ENCODE measurements at places on chromosomes 2 and 18.
A peak's percentile ranks its signal among the peaks of the same experiment; 100 is the strongest.

DNA sequence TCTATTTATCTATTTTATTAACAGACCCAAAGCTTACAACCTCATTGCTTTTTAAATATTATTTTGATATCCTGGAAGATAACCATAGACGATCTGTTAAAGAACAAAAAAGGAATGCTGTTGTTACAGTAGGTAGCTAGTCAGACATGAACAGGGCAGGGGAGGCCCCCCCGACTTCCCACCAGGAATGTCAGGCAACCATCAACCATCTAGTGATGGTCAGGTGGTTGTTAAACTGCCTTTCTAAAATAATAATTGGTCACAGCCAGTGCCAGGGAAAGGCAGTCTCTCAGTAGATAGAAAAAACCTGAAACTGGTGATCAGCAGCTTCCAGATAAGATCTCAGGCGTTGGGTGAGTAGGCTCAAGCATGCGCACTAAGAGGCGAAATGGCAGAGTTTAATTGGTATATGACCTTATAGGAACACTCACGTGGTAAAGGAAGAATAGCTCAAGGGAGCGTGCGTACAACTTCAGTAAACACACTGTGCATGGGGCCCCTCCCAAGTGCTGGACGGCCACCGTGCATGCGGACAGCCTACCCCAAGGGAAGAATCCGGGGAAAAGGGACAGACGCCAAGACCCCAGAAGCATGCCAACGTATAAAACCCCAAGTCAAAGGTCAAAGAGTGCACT is 32.5 kb upstream of the CCL20 start:
- DNase-seq = no peak

DNA sequence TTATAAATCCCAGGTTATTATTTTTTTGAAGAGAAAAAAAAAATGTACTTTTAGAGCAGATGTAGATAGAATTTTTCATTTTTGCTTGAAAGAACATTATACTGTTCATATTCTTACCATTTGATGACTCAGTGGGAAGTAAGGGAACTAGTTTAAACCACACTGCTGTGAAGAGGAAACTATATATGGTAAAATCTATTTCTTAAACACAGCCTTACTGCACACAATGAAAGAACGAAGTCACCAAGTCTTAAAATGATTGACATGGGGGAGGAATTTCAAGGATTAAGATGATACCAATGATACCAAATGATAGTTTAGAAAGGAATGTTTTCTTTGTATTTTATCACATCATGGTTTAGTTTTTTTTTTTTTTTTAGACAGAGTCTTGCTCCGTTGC is 5.0 kb downstream of the ACTR2 start:
- DNase-seq = peak; percentile 48

DNA sequence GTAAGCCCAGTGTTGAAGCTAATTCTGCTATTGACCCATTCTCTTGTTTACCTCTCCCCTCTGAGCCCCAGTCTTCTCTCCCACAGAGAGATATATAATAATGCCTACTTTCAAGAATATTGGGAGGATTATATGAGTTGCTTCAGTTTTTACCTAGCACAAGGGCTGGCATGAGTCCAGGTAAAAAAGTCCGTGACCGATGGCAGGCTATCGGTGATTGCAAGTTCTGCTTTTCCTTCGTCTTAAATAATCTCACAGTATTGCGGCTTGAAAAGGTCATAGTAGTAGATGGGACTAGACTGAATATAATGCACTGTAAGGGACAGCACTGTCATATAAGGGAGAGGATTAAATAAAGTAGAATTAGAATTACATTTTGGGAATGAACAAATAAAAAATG is 77.6 kb downstream of the KIF5C start:
- no peak for DNase-seq

- DNase-seq = no peak
These were observed 1822.6 kb downstream of the SUCLG1 start for GRCh38 chr2:82636402-82637020.

DNA sequence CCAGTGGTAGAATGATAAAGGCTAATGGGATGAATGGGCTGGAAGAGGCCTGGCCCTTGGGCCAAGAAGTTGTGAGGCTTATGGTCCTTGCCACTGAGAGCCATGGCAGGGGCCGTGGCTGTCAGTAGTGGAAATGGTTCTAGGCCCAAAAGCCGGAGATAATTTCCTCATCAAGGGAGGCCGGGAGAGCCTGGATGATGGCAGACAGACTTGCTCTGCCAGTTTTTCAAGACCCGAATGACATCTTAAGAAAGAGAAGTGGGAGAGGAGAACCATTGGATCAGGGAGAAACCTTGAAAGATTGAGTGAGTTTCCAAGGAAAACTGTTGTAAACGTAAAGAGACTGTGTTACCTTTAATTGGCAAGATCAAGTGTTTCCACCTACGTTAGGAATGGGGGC is 46.3 kb upstream of the VPS54 start:
- no peak for DNase-seq

DNA sequence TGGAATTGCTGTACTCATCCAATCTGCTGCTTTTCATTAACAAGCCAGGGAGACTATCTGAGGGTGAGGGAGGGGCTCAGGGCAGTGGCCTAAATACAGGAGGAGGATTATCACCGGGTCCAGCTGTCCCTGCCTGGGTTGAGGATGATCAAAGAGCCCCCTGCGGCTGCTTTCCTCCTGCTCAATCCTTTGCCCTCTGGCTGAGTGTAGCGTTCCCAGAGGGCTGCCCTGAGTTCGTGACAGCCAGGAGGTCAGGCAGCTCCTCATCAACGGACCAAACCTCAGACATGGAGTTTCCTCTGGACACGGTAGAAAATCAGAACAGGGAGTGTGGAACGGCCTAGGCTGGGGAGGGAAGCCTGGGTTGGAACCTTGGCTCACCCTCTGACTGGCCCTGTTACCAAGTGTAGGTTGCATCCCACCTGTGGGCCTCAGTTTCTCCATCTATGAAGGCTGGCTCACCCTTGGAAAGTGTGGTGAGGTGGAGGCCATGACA is 23.5 kb downstream of the CIB4 start:
- no peak for DNase-seq

GRCh38 chr2:29549069-29549380 is 372.4 kb downstream of the ALK start:
- DNase-seq = no peak

DNA sequence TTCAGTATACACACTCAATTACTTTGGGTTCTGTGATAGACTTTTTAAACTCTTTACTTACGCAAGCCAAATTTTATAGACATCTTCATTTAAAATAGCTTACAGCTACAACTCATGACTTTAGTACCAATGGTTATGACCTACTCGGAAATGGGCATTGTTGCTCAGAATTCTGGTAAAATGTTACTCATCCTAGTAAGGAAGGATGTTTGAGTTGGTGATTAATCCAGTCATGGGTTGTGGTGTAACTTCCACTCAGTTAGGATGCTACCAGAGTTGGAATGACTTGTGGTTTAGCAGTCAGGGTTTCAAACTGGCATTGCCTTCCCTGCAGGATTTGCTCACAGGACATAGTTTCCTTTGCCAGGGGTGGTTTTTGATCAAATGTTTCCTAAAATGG is 7.4 kb upstream of the NPC1 start:
- DNase-seq = peak; percentile 81

DNA sequence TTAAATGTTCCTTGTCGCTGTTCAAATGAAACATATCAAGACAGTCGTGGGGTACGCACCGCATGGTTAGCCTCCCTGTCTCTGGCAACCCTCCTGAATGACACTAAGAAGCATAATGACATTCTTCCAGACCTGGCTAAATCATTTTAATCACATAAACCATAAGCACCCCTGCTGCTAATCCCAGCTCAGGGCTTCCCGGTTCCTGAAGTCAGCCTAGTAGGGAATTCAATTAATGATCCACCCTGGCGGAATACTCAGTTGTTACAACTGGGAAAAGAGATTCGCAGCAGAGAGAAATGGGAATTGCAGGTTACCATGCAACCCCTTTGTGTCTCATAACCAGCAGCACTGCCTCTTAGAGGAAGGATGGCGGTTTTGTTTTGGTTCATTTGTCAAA is 200.8 kb upstream of the AGAP1 start:
- no peak for DNase-seq

DNA sequence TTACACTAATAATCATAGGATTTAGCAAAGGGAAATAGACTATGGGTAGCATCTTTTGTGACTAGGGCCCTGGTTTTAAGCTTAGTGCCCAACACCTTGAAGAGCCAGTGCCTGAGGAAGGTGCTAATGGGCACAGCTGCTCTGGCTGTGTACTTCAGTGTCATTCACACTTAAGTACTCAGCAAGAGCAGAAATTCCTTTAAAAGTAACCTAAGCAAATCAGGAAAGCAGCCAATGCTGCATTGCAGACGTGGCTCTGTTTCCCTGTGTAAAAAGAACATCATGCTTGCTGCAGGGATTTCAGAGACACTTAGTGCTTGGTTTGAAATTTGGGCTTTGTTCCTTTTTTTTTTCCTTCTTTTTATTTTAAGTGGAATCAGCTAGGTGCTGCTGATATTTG is 505.4 kb downstream of the SUCLG1 start:
- DNase-seq = no peak

DNA sequence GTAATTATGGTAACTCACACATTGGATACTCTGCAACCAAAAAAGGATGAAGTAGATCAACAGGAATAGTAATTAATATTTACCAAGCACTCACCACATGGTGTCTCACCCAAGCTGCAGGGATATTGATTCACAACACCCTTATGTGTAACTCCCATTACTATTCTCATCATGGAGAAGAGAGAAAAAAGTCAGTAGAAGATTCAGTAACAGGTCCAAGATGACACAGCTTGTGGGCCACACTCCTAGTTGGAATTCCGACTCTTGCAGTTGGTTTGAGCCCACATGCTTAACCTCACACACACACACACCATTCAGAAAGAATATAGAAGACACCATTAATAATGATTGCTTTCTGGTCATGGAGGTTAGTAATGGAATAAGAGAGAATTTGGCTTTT is 1.7 kb upstream of the MLPH start:
- no peak for DNase-seq

GRCh38 chr2:190891372-190891771 is 10.8 kb downstream of the GLS start:
- DNase-seq = no peak

- DNase-seq = peak; percentile 63
These were observed 274.3 kb upstream of the TRIB2 start for GRCh38 chr2:12442476-12442847.

GRCh38 chr2:6965071-6965795 is 48.0 kb downstream of the RNF144A start:
- no peak for DNase-seq
